ENCODE measurements at places on chromosomes 3 and 15.

- DNase-seq: no peak
These were observed 68.4 kb downstream of the RPL22L1 start for GRCh38 chr3:170801597-170801996.

GRCh38 chr15:35557544-35557943 is 11.6 kb upstream of the DPH6 start:
- no peak for DNase-seq

- no peak for DNase-seq
These were observed 41.2 kb downstream of the BOC start for GRCh38 chr3:113252553-113252952.

- no peak for DNase-seq
These were observed 13.1 kb upstream of the PRKCD start for GRCh38 chr3:53147903-53148400.

DNA sequence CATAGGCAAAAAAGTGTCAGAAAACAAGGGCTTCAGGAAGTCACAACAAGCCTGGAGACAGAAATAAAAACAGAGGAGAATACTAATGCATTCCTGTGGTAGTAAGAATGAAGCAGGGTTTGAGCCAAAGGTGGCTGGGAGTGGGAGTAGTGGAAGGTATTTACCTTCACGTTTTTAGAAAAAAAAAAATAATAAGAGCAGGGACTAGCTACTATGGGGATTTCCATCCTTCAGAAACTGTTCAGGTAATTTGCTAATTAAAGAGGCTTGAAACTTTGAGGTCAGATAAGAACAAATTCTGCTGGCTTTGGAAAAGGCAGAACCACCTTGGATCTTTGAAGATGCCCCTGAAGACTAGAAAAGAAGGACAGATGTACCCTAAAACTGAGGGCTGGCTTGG is 18.4 kb downstream of the ILDR1 start:
- no peak for DNase-seq

DNA sequence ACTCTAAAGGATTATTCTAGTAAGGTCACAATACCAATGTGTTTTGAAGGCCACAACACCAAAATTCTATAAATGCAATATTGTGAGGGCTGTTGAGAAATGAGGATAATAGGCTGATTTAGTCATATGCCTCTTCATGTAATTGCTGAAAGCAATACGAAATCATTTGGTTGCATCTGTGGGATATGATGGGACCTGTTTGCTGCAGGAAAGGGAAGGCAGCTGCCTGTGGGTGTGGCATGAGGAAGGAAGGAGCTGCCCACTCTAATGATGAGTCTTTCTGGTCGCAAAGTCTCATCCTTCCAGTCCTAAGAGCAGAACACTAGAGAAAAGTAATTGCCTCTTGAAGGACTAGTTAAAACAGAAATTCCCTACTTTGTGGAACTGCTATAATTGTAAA is 245.3 kb upstream of the ZPLD1 start:
- DNase-seq: peak; percentile 18

GRCh38 chr3:27114684-27115083 is 254.5 kb downstream of the NEK10 start:
- no peak for DNase-seq

- DNase-seq: no peak
These were observed 42.9 kb upstream of the ARPP21 start for GRCh38 chr3:35596335-35596995.

- DNase-seq: no peak
These were observed 8.9 kb upstream of the SGO1 start for GRCh38 chr3:20194793-20195460.

- no peak for DNase-seq
These were observed 76.0 kb upstream of the DCBLD2 start for GRCh38 chr3:98977520-98977919.

GRCh38 chr3:153285194-153285641 is 123.2 kb downstream of the RAP2B start:
- no peak for DNase-seq

DNA sequence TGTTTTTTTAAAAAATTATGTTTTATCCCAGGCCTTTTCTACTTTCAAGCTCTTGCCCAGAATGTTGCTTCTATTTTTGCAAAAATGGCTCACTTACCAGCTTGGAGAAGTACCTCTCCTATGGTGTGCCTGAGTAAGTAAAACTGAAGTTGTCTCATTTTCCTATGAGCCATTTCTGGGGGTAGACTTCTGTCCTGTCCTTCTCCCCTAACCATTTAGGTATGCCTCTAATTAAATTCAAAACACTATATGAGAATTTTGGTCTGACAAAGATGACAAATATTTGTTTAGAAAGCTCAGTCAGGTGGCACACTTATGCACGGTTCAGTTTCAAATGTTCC is 282.5 kb upstream of the ICE2 start:
- DNase-seq: no peak

GRCh38 chr3:106086636-106087035 is 217.8 kb upstream of the CBLB start:
- DNase-seq: peak; percentile 15
